ENCODE measurements at places on chromosomes 16 and 17.

DNA sequence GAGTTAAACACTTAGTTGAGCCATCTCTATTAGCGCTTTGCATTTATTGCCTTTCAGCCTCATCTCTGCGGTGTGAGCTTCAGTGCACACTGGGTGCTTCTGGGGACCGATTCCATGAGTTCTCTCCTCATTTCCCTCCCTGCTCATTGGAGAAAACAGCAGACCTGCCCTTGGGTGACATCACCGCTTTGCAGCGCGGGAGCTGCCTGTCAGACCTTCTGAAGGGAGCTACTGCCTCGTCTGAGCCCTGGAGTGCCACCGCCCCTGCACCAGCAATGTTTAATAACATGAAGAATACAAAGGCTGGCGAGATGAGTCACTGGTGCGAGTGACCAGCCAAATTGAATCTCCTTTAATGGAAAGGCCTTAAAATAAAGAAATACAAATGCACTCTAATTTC lies 30.2 kb upstream of the CPPED1 start:
- no peak for DNase-seq

GRCh38 chr16:84677849-84678248 lies 22.0 kb upstream of the USP10 start:
- DNase-seq, result no peak

GRCh38 chr17:71970312-71970711 lies 150.5 kb upstream of the SOX9 start:
- no peak for DNase-seq

DNA sequence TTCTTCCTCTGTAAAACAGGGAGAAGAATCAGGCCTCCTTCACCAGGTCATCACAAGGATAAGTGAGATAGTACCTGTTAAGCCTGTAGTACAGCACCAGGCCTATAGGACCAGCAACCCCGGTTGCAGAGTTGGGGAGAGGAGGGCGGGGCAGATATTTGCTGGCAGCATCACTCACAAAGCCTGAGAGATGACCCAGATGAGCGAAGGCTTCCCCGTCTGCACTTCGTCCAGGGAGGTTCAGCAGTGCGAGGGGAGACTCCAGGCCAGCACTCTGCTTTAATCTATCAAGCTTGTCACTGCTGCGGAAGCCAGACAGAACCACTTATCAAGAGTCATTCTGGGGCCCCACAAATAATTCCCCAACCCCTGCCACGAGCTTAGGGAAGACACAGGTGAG lies 15.8 kb upstream of the RBBP6 start:
- no peak for DNase-seq

- no peak for DNase-seq
Measured at GRCh38 chr17:32793841-32794240, 83.1 kb downstream of the MYO1D start.

DNA sequence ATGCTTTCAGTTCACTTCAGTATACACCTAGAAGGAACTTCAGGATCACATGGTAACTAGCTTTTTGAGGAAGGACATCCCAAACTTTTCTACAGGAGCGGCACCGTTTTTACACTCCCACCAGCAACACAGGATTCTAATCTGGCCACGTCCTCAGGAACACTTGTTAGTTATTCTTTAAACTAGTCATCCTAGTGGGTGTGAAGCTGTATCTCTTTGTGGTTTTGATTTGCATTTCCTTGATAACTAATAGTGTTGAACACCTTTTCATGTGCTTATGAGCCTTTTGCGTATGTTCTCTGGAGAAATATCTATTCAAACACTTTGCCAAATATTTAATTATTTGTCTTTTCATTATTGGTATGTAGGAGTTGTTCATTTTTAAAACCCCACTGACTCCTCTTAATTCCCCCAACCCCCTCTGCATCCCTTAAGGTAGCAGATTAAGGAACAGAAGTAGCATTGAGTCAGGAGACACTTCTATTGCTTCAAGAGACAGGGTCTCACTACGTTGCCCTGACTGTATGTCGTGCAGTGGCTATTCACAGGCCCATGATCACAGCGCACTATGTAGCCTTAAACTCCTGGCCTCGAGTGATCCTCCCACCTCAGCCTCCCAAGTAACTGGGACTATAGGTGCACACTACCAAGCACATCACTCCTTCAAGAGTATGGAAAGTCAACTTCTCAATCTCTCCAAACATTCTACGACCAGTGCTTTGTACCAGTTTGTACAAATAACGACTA lies 25.4 kb downstream of the YWHAE start:
- DNase-seq, result no peak

DNA sequence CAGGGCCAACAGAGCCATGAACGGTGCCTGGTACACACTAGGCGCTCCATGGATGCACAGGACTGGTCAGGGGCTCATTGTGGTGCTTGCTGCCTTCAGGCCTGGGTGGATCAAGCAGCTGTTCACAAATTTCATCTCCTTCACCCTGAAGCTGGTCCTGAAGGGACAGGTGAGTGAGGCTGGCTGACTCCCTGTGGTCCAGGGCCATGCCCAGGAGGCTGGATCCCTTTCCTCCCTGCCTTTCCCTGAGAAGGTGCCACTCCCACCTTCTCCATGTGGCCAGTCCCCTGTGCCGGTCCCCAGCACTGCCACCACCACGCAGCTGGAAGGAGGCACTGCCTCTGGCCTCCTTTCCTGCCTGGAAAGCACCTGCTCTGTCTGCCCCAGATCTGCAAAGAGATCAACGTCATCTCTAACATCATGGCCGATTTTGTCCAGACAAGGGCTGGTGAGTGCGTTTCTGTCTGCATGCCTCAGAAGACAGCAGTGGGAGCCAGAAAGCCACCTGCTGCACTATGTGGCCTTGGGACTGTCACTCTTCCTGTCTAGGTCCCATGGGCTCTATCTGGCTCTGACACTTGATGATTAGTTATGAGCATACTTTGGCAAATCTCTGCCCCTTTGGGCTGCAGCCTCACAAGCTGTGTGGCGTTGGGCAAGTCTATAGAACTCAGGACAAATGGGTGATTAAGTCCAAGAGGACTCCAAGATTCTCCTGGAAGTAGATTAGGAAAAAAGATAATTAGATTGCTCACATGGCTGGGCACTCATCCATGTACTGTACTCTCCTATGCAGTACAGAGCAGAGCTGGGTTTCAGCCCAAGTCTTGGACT lies 9.4 kb downstream of the CETP start:
- DNase-seq, result no peak

DNA sequence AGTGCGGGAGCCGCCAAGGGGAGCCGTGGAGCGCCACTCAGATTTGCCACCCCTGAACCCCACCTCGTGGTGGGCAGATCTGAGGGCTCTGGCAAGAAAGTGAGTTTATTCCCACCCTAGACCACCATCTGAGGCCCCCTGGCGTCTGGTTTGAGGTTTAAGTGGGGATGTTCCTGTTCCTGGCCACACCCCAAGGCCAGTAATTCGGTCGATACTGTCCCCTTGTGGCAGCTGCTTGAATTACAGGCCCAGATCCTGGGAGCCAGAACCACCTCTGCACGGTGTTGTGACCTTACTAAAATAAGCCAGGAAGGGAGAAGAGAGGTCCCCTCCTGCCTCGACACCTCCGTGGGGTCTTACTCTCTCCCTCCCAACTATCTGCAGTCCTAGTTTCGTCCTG lies 3.3 kb upstream of the LAT start:
- no peak for DNase-seq

GRCh38 chr16:55773859-55774549 lies 58.9 kb downstream of the CES1 start:
- no peak for DNase-seq

DNA sequence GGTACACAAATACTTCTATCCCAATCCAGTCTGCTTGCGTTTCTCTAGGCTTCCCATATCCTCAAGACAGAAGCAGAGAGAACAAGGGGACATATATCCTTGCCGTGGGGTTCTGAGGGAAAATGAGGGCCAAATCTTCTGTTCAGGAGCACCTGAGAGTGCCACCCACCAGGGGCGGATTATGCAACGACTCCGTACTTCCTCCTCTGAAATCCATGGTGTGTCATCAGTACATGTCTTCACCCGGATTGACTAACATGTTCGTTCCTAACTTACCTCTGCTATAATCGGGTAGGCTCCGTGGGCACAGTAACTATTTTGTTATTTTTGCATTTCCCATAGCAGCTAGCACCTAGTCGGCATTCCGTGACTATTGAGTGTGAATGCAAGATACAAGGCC lies 7.8 kb upstream of the ZNF200 start:
- no peak for DNase-seq

DNA sequence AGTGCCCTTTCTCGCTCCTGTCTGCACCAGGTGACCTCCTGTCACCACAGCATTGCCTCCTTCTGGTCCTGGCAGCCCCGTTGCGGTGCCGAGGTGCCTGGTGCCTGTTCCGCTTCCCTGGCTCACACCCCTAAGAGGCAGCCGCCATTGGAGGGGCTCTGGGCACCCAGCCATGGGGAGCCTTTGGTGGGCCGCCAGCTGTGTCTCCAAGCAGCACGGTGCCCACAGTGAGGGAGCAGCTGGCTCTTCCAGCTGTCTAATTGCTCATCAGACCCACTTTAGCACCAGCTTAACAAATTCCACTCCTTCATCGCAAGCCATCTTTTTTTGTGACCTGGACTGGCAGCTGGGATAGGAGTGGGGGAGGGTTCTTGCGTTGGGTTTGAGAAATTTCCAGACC lies 276.1 kb downstream of the SNX29 start:
- no peak for DNase-seq

- no peak for DNase-seq
Measured at GRCh38 chr17:77489239-77489892, 348.6 kb downstream of the SEC14L1 start.

DNA sequence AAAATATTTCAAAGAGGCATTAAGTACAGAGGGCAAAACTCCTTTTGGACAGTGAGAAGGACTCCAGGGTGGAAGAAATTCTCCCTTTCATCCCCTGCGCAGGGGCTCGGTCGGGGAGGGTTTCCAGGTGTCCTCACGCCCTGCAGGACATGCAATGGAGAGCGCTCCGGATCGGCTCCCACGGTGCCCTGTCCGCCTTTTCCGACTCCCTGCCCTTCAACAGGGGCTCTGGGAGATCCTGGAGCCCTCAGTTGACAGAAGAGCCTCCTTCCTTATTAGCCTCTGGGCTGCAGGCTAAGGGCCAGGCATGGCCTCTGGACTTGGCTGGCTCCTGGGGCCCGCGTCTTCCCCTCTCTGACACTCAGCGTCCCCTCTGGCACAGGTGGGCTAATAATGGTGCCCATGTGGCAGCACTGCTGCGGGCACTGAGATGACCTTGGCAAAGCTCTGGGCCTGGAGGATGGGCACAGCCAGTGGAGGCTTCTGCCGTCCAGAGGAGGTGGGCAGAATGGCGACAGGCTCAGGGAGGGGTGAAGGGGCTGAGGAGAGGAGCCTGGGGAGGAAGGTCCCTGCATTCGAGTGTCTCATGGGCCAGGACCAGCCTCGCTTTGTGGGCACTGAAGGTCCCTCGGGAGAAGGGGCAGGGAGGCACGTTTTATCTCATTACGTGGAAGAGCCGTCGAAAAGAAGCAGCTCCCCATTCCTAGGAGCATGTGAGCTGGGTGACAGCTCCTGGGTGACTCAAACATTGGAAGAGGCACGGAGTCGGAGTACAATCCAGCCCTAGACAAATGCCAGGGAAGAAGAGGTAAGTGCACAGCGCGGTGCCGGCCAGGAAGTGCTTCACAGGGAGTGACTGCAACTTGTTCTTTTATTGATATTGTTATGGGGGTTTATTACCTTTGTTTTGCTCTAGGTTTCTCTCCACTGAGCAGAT lies 161.7 kb downstream of the IRF8 start:
- no peak for DNase-seq

DNA sequence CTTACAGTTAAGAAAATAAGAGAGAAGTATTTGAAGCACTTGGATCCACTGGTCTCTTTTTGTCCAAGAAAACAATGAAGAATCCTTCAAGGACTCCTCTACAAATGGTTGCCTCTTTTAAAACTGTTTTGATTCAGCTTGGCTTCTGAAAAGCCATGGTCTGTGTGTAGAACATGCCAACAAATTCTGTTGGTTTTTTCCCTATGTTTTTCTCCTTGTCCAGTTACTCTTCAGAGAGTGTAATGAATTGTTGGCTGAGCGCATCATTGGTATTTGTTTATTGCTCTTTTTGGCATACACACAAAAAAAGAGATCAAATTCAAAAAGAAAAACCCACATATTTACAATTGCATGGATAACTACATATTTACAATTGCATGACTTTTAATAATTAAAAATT lies at the start of gene ABCA10:
ABCA10 (minus strand) TSS at position 249 of the 400 bp plus-strand sequence. CDS start 3,466 bp downstream, outside the sequence.
- DNase-seq, result no peak

GRCh38 chr17:82933911-82934310 lies 94.1 kb upstream of the ZNF750 start:
- DNase-seq, result no peak

- DNase-seq, result no peak
Measured at GRCh38 chr16:35193956-35194355, 1734.5 kb downstream of the TP53TG3F start.

- DNase-seq, result no peak
Measured at GRCh38 chr17:39971076-39971603, 8.3 kb downstream of the GSDMA start.

GRCh38 chr17:31608659-31609254 lies 217.3 kb downstream of the RAB11FIP4 start:
- no peak for DNase-seq

DNA sequence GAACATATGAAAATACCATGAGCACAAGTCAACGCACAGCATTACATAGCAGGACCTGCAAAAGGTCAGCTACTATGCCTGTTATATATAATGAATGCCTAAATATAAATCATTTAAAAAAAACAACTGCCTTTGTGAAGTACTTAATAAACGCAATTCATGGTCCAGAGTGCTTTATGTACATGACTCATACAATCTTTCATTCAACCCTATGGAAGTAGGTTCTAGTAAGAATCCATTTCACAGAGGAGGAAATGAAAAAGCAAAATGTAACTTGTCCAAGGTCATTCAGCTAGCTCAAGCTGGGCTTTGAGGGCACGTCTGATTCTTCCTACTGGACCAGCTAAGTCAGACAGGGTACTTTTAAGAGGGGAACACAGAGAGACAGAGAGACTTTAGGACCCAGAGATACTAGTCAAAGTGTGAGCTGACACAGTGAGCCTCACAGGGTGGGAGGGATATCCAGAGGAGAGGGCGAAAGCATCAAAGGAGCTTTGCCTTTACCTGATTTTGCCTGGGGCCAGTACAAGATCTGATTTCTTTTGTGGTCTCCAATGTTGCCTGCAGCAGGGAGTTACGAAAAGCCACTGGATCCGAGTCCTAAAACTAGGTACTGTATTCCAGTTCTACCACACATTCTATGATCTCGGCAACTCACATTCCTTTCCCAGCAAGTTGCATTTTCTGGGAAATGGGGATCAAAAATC lies 83.4 kb upstream of the ZFHX3 start:
- DNase-seq, result no peak

GRCh38 chr16:87930456-87930855 lies 5.9 kb downstream of the CA5A start:
- DNase-seq, result no peak

All from activated T-helper 1 cell treated with Interleukin-2 at 50 U/mL for 16 hours (primary cell).